Activated naive CD4-positive, alpha-beta T cell (primary cell): ENCODE measurements at places on chromosomes 1 and 21.

DNA sequence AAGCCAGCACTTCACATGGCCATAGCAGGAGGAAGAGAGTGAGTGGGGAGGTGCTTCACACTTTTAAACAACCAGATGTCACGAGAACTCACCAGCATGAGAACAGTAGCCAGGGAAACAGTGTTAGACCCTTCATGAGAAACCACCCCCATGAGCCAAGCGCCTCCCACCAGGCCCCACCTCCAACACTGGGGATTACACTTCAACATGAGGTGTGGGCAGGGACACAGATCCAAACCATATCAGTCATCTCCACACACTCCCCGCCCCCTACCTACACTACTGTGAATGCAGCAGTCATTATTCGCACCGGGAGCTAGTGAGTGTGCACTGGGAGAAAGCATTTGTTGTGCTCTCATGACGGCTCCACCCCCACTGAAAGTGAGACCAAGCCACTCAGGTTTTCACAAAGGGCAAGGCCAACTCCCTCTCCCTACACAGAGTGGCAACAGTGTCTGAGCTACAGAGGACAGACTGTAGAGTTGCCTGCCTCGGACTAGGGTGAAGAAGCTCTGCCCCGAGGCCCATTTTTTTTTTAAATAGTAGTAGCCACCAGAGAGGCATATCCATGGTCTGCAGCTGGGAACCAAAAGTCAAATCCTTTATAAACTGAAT, 125.6 kb downstream of the BARHL2 start:
- DNase-seq, result no peak

DNA sequence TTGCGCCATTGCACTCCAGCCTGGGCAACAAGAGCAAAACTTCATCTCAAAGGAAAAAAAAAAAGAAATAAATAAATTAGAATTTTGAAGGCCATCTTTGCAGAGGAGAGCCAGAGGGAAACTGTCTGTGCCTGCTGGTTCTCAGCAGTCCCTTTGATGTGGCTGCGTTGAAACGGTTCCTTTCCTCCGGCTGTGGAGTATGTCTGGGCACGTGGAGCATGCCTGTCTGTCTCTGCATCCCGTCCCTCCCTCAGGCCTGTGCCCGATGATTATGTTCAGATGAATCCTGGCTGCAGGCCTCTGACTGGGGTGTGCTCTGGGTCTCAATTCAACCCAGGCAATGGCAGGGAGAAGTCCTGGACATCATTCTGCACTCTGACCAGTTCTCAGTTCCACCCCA, 33.4 kb downstream of the KIAA1614 start:
- no peak for DNase-seq

GRCh38 chr21:42734323-42734971, 81.0 kb downstream of the PDE9A start:
- no peak for DNase-seq

GRCh38 chr21:46385846-46386733, 62.1 kb downstream of the PCNT start:
- no peak for DNase-seq

DNA sequence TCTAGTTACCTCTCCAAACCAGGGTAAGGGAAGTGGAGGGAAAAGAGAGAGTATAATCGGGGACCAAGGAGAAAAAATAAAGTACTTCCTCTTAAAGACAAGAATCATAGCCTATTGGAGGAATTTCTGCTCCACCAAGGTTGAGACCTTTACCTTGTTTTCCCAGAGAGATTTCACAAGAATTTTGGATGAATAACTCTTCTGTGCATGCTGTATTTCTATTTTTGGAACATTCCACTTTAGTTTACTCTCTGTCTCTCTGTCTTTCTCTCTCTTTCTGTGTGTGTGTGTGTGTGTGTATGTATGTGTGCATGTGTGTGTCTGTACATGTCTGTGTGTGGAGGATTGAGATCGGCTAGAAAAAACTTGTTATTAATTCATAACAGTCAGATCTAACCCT, 318.4 kb upstream of the RGS18 start:
- DNase-seq, result no peak

- DNase-seq, result no peak
Observed at GRCh38 chr21:25643486-25643885, 4.4 kb downstream of the JAM2 start.

GRCh38 chr1:161817176-161817730, 51.1 kb downstream of the ATF6 start:
- no peak for DNase-seq
